ENCODE measurements at places on chromosomes 7 and 10.

GRCh38 chr7:77247206-77247850, 47.7 kb upstream of the FGL2 start:
- peak; percentile 88 for DNase-seq

- peak; percentile 6 for DNase-seq
Measured at GRCh38 chr10:47165711-47166404, 134.1 kb upstream of the GDF10 start.

DNA sequence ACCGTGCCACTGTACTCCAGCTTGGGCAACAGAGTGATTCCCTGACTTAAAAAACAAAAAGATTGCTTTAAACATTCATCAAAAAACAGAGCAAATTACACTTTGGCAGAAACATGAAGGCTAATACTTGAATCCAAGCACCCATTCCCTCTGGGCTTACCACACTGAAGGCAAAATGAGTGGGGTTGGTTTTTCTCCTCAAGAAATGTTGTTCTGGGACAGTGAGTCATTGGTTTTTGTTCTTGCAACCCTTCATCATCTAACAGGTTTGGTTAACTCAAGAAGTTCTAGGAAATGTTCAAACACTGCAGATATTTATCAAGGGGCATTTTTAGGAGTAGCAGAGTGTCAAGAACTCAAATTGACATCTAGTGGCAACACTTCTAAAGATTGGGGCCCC, 60.5 kb downstream of the KIAA1217 start:
- no peak for DNase-seq

- DNase-seq = no peak
Measured at GRCh38 chr7:8379264-8379663, 54.1 kb upstream of the NXPH1 start.

DNA sequence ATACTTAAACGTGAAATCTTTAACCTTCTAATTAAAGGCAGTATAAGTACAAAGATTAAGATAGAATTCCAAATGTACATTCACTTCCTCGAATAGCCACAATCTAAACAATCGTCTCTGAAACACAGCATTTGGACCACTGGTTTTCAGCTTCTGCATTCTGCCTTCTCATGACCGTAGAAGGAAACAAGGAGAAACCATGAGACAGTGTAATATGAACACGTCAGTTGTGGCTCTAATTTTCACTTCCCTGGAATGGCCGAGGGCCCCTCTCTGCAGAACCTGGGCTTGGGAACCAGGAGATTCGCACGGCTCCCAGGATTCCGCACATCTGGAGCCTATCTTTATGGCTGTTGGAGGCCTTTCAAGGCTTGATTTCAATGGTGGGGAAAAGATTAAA, 189.3 kb downstream of the KLF6 start:
- DNase-seq = no peak

DNA sequence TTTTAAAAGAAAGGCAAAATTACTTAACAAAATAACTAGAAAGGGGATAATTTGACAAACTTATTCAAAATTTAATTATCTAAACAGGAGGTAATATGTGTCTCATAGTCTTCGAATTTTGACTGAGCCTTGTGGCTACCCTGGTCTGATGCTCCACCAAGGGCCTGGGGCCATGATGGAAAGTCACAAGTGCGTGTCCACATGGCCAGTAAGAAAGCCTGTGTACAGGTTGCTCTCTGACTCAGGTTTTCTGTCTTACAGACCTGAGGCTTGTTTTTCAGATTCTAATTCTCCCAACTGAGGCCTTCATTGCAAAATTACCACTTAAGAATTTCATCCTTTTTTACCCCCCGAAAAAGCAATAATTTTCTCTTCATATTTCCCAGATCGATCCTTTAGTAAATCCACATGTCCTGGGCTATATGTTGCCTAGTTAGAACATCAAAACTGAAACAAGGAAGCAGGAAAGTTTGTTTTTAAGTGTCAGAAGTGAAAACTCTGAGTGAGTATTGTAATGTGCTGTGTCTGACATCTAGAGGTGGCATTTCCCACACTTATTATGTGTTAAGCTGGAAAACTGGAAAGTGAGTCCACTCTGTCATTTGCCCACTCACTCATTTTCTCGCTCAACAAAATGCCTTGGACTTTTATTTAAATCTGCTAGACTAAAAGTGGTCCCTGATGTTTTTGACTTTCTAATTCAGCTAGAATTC, 10.0 kb downstream of the CYP3A43 start:
- DNase-seq = no peak

DNA sequence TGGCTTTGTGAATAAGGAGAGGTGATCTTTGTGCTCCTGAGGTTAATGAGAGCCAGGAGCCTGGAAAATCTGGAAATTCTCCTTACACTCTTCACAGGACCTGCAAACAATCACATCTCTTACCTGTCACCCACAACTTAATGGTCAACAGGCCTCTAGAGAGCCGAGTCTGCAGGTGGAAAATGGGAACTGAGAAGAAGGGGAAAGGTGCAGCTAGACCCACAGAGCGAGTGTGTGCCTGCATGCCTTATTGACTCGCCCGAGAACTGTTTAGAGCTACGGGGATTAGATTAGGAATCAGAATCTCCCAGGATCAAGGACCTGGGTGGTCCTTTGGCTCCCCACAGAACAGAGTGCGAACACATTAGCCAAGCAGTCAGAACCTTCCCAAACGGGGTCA, 329.6 kb downstream of the PTEN start:
- DNase-seq = no peak

- DNase-seq = peak; percentile 93
Measured at GRCh38 chr10:89701242-89702120, at the start of gene KIF20B. Gene KIF20B, plus strand, starts transcription at chr10:89701590. Its CDS starts 3,705 bp downstream, at chr10:89705295.

GRCh38 chr10:686155-686931, 3.1 kb downstream of the DIP2C start:
- DNase-seq = no peak

- no peak for DNase-seq
Measured at GRCh38 chr7:117048114-117048866, 95.0 kb downstream of the ST7 start.

GRCh38 chr10:110973400-110973799, 54.0 kb downstream of the SHOC2 start:
- no peak for DNase-seq

DNA sequence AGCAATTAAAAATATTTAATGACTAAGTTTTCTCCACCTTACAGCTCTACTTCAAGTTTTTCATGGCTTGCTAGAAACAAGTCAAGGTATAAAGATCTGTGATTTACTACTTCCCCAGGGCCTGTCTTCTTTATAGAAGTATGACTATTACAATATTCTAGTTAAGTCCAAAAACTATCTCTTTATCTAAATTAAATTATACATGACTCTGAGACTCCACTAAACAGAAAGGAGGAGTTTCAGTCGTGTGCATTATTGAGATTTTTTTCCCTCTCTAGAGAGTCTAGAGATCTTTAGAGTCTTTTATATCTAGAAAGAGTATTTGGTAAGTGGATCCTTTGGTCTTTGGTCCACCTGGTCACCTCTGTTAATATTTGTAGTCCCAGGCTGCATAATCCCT, 100.7 kb downstream of the SEMA3E start:
- no peak for DNase-seq

GRCh38 chr10:48879451-48879850, 60.2 kb downstream of the LRRC18 start:
- no peak for DNase-seq

GRCh38 chr10:101919026-101919770, 75.6 kb upstream of the KCNIP2 start:
- DNase-seq = no peak

GRCh38 chr10:815338-816090, 116.0 kb downstream of the LARP4B start:
- no peak for DNase-seq

DNA sequence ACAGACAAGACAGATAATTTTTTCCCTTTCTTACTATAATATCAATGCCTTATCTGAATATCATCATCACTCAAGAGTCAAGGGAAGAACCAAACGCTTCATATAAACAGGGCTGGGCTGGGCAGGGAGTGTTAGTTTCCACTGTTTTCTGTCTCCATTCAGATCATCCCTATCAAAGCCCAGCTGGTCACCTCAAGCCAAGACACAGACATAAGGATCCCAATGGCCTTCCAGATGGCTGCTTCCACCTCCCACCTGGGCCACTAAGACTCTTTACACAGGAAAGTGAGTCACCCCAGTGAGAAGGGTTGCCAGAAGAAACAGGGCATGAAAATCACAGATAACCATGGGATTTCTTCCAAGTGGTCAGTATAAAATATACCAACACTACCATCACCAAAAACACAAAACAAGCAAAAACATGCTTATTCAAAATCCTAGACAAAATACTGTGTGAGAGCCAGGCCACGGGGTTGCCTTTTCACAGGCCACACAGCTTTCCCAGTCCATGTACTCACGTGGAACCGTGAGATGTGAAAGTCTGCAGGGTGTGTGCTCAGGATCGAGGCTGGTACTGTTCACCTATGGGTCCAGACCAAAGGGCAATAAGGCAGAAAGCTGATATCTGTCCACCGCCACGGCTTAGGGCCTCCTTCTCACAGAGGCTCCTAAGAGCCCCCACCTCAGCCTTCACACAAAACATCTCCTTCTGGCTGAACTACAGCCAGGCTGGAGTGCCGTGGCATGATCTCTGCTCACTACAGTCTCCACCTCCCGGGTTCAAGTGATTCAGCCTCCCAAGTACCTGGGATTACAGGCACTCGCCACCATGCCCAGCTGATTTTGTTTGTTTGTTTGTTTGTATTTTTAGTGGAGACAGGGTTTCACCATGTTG, 5.7 kb downstream of the PRSS1 start:
- no peak for DNase-seq

DNA sequence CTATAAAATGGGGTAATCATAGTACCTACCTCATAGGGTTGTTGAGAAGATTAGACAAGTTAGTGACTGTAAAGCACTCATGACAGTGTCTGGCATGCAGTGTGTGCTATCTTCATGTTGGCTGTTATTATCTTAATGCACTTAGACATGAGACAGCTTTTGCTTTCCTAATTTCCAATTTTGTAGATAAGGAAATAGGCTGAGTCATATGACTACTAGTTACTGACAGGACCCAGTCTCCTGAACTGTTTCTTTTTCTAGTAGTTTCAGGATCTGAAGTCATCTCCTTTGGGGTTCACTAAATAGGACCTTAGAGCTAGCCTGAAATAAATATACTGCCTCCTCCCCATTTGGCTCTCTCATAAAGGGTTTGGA, 74.2 kb downstream of the SNX10 start:
- DNase-seq = no peak

GRCh38 chr10:106815427-106816043, 349.0 kb downstream of the SORCS1 start:
- DNase-seq = no peak

DNA sequence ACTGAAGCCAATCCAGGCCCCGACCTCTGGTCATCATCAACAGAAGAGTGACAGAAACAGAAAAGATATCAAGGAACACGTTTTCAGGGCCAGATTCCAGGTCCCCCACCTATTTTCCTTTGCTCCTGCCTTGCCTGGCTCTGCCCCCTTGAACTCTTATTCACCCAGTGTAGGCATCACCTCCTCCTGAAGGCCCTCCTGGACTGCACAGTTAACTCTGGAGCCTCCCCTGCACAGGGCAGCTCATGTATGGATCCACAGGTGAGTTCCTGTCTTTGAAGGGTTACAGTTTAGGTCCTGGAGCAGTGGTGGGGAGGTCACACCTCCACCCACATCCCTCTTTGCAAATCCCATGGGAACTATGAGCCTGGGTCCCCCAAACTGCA, 163.3 kb upstream of the TNRC18 start:
- no peak for DNase-seq

DNA sequence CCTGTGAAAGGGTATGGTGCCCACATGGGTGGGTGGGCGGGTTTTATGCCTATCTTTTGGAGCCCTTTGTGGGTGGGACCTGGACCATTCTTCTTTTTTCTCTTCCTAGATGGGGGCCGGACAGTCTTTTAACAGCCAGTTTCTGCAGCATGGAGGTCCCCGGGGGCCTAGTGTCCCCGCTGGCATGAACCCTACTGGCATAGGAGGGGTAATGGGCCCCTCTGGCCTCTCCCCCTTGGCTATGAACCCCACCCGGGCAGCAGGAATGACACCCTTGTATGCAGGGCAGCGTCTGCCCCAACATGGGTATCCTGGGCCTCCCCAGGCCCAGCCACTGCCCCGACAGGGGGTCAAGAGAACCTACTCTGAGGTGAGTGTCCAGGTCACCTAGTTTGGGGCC, 9.1 kb downstream of the ZMIZ2 start:
- DNase-seq = no peak

GRCh38 chr7:5408777-5409176, 14.9 kb downstream of the TNRC18 start:
- DNase-seq = no peak

DNA sequence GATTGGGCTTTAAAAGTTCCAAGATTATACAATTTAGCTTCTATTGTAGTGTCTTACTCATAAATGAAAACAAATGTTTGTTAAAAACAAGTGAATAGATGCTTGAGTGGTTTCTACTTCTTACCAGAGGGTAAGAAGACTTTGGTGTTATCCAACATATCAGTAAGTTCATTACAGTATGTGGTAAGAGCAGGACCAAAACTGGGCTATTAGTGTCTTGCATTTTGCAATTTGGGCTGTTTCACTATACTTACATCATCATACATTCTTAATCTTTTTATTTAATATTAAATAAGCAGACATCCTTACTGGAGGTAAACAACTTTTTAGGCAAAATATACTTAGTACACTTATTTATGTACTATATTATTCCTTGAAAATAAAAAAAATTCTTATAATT, 248.4 kb upstream of the HGF start:
- DNase-seq = no peak

DNA sequence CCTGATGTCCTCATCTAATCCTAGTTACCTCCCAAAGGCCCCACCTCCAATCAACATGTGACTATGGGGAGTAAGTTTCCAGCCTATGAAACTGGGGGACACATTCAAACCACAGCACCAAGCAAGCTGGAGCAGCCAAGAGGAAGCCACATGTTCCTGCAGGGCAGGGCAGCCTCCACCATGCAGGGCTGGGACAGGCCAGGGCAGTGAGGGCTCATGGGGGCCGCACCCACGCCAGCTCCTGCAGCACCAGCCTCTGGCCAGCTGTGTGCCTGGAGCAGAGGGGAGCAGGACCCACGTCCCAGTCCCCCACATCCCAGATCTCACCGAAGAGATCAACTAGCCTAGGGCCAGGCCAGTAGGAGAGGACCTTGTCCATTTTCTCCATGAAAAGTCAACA, 85.9 kb upstream of the INSIG1 start:
- DNase-seq = no peak

DNA sequence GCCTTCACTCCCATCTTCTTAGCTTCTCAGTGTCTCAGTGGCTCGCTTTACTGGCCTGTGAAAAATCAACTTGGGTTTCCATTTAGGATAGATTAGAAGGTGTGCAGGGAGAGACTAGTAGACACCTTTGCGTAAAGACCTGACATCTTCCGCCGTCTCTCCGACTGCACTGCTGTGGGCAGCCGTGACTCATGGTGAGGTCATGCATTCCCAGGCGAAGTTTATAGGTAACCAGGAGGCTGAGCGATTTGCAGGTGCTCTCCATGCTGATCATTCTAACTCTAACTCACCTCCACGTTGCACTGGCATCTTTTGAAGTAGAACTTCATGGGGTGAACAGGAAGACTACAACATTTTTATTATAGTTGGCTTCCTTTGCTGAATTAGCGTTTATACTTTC, 68.0 kb upstream of the ZNF438 start:
- no peak for DNase-seq
